Activated gamma-delta T cell treated with Interleukin-2 at 50 U/mL for 16 hours (primary cell): ENCODE measurements at places on chromosomes 2 and 18.

DNA sequence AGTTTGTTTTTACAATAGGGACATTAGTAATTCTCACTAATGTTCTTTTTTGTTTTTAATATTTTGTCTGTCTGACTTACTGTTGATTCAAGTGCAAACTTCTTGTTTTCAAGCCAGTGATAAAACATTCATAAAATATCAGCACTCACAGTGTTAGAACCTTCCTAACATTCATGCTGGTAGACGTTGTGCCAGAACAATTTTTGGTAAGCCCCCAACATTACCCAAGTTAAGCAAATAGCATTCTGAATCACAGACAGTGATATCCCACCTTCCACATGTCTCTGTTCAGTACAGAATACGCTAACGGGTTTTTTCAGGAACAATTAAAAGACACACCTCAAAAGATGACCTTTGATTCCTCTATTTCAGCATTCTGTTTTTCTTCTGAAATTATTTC lies 390.3 kb downstream of the ARHGAP15 start:
- no peak for DNase-seq

DNA sequence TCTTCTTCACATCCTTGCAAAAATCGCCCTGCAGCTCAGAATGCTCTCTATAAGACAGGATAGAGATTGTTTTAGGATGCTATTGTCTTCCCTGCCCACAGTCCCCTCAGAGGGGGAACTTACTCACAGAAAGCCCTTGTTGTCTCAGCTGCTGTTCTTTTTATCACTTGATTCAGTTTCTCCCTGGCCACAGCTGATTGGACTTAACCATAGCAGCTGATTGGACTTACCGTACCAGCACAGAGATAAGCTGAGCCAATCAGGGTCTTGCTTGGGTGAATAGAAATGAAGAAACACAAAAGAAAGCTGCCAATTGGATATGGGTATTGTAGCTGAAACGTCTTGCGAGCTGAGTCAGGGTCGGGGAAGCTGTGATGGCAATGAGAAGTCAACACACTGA lies 194.2 kb upstream of the MEX3C start:
- DNase-seq = no peak

DNA sequence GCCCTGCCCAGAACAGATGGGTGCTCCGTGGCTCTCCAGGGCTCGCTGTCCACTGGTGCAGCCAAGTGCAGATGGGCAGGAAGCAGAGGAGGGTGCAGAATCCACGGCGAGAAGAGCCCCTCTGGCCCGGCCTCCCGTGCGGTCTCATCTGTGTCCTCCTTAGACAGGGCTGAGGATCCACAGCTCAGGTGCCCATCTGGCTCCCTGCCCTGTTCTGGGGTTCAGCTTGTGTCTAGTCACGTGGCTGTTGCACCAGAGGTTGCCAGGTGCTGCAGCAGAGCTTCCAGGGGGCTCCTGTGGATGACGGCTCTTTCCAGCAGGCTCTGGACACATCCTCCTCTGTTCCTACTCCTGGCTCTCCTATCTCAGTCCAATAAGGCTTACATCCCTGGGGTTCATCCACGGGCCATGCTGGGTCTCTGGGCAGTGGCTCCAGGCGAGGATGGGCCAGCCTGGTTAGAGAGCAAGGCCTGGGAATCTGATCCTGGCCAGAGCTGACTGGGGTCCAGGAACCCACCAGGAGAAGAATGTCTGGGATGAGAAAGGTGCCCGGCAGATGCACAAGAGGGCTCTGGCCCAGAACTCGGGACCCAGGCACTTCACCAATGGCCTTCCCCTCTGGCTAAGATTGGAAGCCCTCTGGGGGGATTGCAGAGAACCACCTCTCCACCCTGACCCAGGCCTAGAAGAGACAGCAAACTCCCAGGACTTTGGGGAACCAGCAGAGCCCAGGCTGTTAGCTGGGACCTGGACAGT lies 116.3 kb upstream of the ID2 start:
- DNase-seq = no peak

DNA sequence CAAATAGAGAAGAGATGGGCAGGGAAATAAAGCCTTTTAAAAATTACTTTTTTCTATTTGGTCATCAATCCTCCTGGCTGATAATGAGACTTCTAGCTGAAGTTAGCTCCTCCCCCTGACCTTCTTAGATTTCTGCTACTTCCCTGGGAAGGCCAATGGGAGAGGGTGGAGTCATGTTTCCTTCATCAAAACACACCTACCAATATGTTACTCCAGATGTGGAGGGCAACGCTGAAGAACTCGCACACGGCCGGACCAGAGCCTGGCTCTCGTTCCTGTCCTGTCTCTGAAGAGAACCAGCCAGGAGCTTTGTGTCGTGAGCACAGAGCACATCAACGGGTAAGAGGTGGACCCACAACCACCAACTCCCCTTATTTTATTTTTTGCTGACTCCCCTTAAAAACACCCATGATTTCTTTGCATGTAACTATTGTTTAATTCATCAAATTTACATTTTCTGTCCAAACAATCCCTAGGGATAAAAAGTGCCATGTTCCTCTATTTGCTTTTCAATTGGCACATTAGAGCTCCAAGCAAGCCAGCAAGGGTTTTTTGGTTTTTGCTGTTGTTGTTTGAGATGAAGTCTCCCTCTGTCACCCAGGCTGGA lies 94.9 kb downstream of the ADD2 start:
- no peak for DNase-seq

GRCh38 chr2:136404176-136404575 lies 286.2 kb upstream of the CXCR4 start:
- DNase-seq = no peak

DNA sequence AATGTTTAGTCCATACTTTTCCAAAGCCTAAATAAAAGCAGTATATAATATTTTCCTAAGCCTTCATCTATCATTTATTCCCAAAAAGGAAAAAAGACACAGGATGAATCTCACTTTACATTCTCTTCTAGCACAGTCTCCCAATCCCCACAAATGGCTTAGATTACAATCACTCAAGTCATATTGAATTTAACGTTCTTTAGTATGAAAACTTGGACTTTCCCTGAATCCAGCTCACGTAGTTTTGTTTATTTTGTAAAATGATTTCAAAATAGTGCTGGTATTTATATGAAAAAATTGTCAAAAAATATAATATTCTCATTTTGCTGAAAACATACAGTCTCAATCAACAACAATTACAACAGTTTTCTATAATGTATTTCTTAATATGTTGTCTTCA lies 137.7 kb upstream of the CCDC150 start:
- DNase-seq = no peak

GRCh38 chr2:157036726-157037125 lies 220.8 kb upstream of the GALNT5 start:
- no peak for DNase-seq

DNA sequence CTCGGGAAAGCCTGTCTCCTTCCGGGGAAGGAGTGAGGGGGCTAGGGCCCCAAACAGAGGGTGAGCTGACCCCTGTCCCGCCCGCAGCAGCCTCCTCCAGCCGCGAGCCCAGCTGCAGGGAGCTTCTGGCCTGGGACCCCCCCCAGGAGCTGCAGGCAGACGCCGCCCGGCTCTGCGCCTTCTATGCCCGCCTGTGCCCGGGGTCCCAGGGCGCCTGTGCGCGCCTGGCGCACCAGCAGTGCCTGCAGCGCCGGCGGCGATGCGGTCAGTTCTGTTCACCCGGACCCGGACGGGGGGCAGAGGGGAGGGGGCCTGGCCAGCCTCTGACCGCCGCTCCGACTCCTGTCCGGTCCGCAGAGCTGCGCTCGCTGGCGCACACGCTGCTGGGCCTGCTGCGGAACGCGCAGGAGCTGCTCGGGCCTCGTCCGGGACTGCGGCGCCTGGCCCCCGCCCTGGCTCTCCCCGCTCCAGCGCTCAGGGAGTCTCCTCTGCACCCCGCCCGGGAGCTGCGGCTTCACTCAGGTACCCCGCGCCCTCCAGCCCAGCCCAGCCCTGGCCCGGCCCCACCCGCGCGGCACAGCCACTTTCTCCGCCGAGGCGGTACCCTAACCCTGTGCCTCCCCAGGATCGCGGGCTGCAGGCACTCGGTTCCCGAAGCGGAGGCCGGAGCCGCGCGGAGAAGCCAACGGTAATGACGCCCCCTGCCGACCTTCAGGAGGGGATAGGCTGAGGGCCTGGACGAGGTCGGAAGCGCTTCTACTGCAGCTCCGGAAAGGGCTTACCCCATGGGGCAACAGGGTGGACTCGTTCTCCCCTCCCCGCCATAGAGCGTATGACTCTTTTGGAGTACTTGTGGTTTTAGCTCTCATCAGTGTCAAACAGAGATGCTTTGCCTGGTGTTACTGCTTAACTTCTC lies 2.0 kb upstream of the CHRND start:
- DNase-seq = no peak

DNA sequence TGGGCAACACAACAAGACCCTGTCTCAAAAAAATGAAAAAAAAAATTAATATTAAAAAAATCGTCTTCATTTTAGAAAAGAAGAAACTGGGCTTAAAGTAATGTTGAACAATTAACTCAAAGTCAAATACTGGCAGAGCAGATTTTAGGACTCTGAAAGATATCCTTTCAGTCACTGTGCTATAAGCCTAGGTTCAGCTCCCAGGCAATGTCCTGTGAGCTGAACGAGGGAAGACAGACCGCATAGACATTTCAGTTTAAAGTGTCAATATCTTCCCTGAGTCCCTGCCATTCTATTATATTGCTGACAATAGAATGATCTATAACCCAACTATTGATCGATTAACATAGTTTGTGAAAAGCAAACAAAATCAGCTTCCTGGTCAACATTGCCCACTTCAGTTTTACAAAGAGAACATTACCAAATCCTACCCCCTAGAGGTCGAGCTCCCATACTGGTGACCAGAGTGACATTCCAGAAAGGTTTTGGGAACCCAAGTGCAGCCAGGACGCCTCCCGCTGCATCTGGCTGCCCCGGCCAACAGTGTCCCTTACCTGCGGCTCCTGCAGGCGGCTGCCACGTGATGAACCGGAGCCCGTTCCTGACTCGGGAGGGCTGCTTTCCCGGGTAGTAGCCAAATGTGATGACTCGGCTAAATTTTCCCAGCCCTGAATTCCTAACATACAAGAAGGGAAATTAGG lies 639 bp downstream of the MRO start:
- DNase-seq = no peak

GRCh38 chr2:163324677-163325076 lies 411.1 kb downstream of the FIGN start:
- DNase-seq = no peak

DNA sequence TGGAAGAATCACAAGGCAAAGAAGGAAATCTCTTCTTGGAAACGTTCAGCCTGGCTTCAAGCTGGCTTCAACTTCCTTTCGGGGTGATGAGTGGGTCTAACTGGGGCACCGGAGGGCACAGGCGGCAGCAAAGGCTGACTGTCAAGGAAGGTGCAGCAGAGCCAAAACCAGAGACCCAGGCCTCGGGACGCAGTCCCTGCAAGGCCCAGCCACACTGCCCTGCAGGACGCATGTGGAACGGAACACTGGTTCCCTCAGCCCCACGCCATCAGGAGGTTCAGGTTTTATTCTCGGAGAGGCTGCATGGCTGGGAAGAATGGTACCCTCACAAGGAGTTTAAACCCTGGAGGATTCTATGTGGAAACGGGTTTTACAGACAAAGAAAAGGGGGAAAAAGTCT lies 165.5 kb downstream of the HDAC4 start:
- no peak for DNase-seq

- no peak for DNase-seq
Measured at GRCh38 chr2:169291517-169291916, 70.8 kb downstream of the LRP2 start.

DNA sequence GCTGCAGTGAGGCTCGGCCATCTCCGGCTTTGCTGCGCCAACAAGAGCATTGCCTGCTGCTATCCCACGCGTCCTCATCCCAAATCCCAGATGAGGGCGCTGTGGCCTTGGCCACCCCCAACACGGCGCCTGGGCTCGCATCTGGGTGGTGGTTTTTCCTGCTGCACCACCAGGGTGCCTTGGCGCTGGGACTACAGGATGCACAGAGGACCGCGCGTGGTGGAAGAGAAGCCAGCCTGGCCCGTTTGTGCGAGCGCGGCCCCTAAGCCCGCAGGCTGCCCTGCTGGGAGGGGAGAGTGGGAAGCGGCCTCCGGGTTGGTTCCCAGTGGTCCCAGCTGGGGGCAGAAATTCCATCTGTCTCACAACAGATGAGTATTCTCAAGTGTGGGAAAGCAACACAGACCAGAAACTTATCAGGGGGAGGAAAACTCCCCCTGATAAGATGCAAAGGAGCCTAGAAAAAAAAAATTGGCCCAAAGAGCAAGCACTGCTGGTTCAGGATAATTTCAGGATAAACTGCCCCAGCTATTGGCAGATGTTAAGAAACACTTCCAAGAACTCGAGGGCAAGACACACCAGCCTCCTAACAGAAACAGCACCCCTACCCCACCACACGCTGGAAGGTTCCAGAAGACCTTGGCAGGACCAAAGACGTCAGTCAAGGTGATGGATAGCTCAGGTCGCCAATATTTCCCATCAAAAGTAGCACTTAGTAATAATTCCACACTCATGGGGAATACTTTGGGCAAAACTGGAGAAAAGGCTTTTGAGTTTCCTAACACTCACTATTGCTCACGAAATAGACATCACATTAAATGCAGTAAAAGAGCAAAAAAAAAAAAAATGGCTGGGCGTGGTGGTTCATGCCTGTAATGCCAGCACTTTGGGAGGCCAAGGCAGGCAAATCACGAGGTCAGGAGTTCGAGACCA lies 152.1 kb downstream of the PXDN start:
- no peak for DNase-seq

DNA sequence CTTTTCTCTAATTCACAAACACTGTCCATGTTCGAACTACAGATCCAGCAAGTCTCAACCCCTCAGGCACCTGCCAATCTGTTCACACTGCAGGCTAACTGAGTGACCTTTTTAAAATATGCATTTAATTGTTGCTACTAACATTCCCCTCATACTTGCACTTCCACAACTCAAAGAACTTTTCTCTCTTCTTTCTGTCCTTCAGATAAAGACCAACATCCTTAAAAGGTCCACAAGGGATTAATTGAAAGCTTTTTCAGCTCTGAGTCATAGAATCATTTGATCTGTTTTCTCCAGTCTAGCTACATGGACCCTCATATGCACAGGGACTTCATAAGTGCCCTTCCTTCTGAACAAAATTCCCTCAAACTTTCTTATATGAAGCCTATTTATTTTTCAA lies 1321.2 kb downstream of the DPP10 start:
- DNase-seq = no peak

DNA sequence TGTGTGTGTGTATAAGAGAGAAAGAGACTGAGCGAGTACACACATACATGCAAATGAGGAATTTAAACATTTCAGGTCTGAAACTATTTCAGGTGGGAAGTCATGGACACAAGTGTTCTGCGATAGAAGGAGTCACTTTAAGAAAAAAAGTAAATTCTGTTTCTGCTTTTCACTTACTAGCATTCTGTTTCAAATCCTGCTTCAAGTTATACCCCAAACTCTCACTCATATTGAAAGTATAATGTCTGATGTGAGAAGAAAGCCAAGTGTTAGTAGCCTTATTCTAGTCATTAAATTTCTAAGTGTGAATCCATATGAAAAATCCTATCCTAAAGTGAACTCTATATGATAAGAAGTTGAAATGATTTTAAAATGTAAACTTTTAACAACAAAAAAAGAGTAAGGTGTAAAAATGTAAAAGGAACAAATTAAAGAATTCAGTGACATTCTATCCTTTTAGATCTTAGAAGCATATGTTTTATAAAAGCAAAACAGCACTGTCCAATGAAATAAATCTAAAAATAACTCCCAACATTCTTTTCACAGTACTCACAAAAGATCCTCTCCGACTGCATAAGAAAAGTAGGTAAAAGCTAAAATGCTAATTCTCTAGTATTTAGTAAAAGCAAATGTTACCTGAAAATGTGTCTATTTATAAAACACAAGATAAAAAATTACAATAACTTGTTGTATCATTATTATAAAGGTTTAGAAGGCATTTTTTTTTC lies 570.6 kb downstream of the ZEB2 start:
- no peak for DNase-seq
